ENCODE measurements at places on chromosomes 3 and 15.

DNA sequence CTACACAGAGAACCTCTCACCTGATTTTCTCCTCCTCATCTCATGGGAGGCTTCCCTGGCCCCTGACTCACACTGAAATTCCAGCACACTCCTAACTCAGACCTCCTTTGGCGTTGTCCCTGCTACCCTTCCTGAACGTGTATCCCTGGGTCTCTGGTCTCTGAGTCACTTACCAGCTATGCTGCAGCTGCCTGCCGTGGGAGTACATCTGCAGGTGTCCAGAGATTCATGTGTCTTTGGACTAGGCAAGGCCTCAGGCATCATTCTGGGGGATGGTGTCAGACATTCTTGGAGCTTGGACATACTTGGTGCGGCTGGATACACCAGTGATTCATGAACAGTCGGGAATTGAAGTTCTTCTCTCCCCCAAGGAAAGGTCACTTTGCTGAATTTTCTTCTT lies 148.8 kb upstream of the TRIM42 start:
- no peak for DNase-seq

GRCh38 chr15:60411774-60412425 lies 14.1 kb upstream of the ANXA2 start:
- DNase-seq, result no peak

DNA sequence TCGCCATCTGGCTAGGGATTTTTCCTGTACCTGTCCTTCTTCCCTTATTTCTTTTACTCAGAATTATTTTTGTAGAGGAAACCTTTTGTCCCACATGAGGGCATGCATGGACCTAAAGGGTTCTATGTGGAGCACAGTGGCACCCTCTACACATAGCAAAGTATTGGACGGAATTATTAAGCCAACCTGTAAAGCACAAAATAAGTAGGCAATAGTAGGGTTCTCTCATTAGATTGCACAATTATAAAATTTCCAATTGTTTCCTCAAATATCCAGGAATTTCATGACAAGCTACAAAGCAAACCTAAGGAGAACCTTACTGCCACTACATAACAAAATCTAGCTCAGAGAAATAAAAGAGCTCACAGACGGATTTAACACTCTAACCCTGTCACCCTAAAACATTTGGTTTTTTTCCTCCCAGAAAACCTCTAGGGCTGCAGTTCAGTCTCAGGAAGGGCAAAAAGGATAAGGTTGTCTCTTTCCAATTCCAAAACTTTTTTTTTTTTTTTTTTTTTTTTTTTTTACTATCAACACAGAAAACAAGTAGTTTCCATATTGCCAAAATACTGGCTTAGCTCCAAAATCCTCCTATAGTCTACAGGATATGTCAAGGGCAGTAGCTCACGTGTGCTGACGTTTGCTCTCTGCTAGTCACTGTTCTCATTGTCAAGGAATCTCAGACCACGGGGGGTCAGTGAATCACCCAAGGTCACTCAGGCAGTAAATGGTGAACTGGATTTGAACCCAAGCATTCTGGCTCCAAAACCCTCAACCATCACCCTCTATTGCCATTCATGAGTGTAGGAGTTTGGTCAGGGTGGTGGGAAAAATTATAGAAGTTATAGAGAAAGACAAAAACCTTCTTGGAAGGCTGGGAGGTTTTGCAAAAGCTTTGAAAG lies 52.3 kb downstream of the NCEH1 start:
- DNase-seq, result peak; percentile 52

DNA sequence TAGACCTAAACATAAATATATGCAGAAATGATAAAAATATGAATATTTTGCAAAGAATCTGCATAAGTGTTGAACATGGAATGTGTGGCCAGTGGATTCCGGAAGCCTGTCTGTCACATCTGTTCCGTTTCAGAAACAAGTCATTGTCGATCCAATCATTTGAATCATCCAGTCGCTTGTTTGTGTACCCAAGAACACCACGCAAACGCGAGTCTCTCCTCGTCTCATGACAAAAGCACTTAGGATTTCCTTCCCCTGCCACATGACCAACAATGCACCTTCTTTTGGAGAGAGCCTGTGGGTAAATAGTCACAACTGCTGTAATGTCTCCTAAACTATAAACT lies 80.2 kb downstream of the FMN1 start:
- no peak for DNase-seq

DNA sequence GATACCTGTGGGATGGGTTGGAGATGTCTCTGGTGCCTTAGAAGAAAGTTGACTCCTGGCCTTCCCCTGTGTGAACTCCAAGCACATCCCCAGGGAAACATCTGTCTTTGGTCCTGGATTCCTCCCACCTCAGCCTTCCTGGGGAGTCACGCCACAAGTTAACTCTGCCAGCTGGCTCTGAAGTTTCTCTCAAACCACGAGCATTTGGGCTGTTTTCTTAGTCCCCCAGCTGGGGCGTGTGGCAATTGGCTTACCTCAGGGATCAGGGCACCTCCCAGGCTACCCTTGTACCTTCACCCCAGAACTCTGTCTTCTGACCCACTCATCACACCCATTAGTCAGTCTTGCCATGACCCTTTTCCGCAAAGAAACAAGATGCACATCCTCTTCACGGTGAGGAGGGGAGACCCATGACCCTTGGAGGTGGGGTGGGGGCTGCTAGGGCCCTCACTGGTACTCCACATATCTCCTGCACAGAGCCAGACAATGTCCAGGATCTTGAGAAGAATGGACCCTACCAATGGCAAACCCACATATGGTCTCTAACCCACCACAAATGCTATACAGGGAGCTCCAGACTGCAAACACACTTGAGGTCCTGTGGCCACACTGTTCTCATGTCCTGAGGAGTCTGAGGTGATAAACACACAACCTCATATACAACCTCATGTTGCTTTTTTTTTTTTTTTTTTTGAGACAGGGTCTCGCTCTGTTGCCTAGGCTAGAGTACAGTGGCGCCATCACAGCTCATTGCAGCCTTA lies 3.9 kb downstream of the NEIL1 start:
- DNase-seq, result no peak
